ENCODE measurements at places on chromosomes 7 and 10.
A peak's percentile ranks its signal among the peaks of the same experiment; 100 is the strongest.

DNA sequence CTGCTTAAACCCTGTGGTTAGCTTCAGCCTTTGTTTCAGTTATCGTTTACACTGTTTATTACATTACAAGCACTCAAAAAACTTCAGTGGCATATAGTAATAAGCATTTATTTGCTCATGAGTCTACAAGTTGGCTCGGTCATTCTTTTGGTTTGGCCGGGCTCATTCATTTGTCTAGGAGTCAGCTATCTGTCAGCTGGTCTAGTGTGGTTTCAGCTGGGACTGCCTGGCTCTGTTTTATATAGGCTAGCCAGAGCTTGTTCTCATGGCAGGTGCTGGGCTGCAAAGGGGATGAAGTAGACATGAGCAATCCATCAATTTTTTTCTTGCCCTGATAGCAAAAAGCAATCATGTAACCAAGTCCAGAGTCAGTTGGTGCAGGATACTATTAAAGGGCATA, 103.6 kb downstream of the MKLN1 start:
- peak; percentile 70 for DNase-seq

GRCh38 chr7:144763291-144763690, 72.6 kb downstream of the TPK1 start:
- no peak for DNase-seq

- no peak for DNase-seq
Measured at GRCh38 chr10:130387936-130388580, 251.9 kb downstream of the GLRX3 start.

DNA sequence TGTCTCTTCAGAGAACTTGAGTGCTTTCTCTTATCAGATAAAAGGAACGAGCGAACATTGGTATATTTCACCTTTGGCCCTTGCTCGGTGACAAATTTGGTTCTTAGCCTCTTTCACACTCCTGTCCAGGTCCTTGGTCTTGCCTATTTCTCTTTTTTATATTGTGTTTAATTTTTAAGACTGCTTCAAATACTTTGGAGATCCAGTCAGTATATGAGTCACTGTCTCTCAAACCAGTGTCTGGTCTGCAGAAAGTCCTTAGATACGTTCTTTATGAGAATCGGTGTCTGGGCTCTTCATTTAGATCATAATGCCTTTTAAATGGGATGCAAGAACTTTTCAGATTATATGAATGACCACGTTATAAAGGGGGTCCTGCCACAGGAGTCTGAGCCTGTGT, 55.0 kb downstream of the PIK3AP1 start:
- no peak for DNase-seq

GRCh38 chr7:114175125-114175524, 239.5 kb upstream of the FOXP2 start:
- DNase-seq = no peak

GRCh38 chr10:129741280-129741977, 222.6 kb downstream of the EBF3 start:
- no peak for DNase-seq

GRCh38 chr7:158285383-158285770, 302.2 kb downstream of the PTPRN2 start:
- DNase-seq = no peak

- DNase-seq = peak; percentile 33
Measured at GRCh38 chr10:133201948-133202725, 27.9 kb upstream of the UTF1 start.

- no peak for DNase-seq
Measured at GRCh38 chr10:16779384-16779915, 37.8 kb downstream of the RSU1 start.

DNA sequence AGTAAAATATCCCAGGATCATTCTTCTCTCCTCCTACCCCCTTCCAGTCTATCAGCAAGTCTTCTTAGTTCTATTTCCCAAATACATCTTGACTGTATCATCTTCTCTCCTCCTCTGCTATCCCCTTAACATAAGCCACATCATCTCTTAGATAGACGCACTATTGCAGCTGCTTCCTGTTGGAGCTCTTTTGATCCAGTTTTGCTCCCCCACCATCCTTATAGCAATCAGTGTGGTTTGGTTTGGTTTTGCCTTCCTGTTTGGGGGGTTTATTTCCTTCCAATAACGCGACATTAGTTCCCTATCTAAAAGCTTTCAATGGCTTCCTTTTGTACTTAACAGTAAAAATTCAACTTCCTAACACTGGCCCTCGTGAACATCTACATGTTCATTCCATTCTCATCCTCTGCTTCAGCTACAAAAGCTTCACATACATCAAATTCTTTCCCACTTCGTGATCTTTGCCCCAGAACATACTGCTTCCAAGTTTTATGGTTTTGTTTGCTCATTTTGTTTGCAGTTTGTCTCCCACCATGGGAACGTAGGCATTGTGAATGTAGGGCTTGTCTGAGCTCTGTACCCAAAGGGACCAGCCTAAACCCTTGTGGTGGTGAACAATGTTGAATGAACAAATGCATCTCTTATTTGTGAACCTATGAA, 33.7 kb upstream of the PLXDC2 start:
- no peak for DNase-seq

DNA sequence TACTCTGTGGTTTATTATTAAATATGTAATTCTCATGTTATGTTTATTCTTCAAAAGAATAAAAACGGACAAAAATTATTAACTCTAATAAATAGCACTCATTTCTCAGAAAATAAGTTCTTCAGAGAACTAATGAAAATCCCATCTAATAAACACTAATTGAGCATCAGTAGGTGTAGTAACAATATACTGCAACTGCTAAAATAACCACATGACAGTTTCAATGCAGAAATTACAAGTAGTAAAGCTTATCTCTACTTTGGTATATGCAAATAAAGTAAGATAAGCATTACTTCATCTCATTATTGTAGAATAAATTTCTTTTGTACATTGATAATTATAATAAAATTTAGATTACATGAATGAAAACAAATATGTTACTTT, 56.4 kb upstream of the DKK1 start:
- DNase-seq = no peak

- no peak for DNase-seq
Measured at GRCh38 chr10:3363311-3364045, 190.9 kb upstream of the PITRM1 start.

- DNase-seq = peak; percentile 14
Measured at GRCh38 chr10:105952153-105952552, 1212.4 kb downstream of the SORCS1 start.

DNA sequence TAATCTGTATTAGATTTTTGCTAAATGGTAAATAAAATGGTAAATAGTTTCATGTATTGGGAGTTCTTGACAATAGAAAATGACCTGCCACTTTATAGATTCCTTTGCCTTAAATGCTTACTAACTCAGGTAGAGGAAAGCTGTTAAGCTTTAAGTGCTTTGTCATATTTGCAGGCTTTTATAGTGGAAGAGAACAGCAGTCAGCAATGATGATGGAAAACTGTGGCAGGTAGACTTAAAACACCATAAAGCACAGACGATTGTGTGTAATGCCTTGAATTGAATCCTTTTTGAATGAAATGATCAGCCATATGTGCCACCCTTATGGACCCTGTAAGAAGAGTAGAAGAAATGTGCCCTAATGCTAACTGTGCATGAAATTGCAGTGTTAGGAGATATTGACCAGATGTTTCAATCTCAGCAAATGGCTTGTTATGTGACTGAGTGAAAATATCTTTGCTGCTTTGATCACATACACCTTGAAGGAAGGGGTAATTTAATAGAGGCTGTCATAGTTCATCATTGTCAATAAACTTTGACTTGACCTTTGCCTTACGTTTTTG, 230.4 kb downstream of the ADK start:
- no peak for DNase-seq

- no peak for DNase-seq
Measured at GRCh38 chr7:38682606-38683005, 51.4 kb upstream of the AMPH start.

GRCh38 chr10:97090035-97090434, 95.7 kb downstream of the SLIT1 start:
- DNase-seq = no peak

- no peak for DNase-seq
Measured at GRCh38 chr10:1015688-1016087, 10.0 kb downstream of the IDI2 start.

DNA sequence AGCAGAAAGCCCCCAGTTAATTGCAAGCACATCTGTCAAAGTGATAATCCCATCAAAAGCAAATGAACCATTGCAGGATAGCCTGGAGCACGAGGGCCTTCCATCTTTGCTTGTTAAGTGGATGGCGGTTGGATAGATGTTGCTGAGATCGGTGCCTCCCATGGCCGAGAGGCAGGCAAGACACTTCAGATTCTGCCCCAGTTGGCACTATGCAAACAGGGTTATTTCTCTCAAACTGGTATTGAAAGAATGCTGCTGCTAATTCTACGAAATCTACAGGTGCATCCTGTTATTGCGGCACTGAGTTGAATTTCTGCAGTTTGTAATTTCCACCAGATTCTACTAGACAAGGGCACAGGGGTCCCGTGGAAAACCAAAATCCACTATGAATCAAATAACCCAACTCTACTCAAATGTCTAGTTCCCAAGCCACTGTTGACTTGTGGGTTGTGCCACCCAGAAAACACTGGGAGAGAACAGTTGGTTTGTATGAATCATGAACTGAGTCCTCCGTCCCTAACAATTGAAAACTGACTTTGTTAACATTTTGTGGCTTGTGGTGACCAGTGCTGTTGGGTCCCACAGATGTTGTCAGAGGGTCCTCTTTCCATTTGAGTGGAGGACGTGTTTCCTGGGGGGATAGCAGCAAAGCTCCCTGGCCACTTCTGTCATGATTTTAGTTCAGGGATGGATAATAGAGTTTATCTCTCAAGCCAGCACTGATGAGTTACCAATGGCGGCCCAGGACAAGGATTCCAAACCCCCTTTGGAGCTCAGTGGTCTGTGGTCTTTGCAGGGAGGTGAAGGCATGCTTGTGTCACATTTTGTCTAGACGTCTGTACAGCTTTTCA, 7.1 kb upstream of the IL2RA start:
- no peak for DNase-seq

DNA sequence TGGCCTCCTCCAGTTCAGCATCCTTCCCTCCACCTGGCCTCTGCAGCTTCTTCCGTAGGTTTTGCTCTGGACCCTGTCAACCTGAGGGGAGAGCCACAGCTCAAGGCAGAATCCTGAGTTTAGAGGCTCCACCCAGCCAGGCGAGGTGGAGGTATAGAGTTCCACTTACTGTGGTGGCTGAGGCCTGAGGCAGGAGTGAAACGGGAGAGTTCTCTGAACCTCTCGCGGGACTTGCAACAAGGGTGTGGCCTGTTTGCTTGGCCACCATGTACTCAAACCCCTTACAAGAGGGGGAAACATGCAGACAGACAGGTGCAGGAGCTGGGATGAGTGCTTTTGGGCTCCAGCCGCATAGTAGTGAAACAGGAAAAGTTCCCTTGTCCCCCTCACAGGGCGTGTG, 154.0 kb upstream of the C7orf33 start:
- DNase-seq = no peak

GRCh38 chr7:151590071-151590849, 70.6 kb upstream of the RHEB start:
- no peak for DNase-seq

DNA sequence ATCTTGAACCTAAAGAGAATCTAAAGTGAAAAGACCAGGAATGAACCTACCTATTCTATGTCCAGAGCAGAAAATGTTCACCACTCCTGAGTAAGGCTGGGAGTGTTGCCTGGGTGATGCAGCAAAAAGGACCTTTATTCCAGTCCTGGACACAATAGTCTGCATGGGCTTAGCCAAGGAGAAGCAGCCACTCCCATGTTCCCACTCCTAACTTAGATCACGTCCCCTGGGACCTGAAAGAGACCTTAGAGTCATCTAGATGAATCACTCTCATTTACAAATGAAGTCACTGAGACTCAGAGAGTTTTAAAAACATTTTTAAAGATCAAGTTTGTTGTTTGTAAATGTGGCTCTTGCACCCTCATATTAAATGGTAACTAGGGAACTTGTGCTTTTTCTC, 763.4 kb downstream of the KCNMA1 start:
- DNase-seq = peak; percentile 55

GRCh38 chr10:69614130-69614529, 15.9 kb upstream of the FAM241B start:
- DNase-seq = no peak

DNA sequence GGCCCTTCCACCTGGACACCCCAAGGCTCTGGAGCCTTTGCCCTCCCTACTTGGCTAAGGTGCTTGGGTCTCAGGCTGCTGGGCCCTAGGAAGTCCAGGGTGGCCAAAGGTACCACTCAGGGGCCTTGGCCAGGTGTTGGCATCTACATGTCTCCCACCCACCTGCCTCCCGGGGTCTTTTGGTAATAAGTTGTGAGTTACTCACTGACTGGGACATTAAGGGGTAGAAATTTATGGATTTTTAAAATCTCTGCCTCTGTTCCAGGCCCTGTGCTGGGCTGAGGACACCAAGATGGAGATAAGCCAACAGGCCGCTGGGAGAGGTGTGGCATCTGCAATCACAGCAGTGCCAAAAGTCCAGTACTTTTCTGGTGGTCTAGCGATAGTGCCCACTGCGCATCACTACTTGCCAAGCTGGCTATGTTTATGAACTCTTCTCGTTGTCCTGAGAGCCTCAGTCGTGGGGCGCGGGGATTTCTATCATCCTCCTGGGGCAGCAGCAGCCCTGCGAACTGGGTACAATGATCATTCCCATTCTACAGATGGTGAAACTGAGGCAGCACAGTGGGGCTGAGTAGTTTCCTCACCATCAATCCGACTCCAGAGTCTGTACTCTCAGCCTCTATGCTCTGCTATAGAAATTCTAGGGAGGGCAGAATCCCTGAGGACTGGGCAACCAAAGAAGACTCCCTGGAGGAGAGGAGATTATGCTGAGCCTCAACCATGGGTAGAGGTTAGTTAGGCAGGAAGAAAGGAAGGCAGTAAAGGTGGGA, 36.2 kb downstream of the TBATA start:
- no peak for DNase-seq

GRCh38 chr7:48428091-48428684, 256.9 kb downstream of the ABCA13 start:
- DNase-seq = no peak

- DNase-seq = no peak
Measured at GRCh38 chr10:66980246-66980815, 54.5 kb downstream of the LRRTM3 start.

- DNase-seq = no peak
Measured at GRCh38 chr7:45199506-45199905, 41.9 kb downstream of the RAMP3 start.

DNA sequence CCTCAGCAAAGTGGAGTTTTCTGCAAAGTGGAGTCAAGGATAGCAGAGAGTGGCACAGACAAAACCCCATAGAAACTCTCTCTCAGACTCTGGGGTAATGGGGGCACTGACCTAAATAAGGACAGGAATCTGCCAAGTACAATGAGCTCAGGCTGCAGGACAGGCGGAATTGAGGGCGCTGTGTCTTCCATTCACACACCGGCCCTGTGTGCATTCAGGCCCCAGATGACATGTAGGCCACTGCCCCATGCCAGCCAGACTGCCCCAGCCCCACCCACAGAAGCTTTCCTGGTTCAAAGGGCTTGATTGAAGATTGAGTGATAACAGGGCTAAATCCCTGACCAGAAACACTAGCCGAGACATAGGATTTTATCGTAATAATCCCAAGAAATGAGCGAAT, 52.7 kb downstream of the EEPD1 start:
- no peak for DNase-seq

Data from right cardiac atrium (tissue), 5 donors.